Aorta (tissue), 5 donors: ENCODE measurements at places on chromosomes 1 and 21. TPM values are rescaled to one million over a fixed set of nuclear protein-coding genes. Genes with fewer than 3 reads are reported as not detected.
A peak's percentile ranks its signal among the peaks of the same experiment; 100 is the strongest.

DNA sequence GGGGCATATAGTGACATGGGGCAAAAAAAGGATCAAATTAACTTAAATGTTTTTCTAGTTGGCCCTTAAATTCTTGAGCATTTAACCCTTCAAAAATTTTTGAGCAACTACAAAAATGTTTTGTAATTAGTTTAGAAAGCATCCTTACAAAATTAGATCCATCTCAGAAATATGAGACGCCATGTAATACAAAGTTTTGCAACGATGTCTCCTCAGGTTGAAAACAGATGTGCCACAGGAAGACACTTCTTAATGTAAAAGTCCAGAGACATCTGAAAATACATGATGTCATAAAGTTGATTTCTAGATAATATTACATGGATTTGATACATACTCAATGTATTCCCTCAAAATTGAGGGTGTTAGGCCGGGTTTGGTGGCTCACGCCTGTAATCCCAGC is 37.5 kb downstream of the CD46 start:
- no peak for DNase-seq

DNA sequence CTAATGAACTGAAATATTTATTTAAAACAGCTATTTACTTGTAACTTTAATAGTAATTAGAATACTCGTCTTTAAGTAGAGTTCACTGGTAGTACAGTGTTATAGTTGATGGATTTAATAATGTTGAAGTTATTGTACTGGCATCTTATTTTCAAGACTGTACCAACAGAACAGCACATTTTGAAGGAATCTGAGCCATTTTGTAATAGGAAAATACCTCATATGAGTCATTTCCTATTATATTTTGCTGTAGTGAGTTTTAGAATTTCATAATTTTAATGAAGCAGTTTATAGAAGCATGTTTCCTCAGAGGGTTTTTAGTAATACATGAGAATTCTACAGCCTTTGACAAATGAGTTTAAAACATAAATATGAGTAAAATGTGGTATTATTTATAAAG is 258.3 kb downstream of the OLFM3 start:
- no peak for DNase-seq

DNA sequence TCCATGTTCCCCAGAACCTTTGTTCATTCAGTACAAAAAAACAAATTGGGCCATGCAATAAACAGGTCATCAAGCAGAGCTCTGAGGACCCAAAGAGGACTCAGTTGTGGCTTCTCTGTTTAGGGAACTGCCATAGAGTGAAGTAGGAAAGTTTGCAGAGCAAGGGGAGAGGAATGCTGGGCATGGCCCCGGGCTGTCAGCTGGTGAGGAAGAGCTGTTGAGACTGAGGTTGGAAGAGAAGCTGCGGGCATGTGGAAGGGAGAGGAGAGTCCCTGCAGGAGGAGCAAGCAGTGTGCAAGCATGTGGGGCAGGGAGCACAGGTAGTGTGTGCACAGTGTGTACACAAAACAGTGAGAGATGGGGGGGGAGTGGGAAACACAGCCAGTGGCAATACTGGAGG is 71.8 kb downstream of the NTPCR start:
- DNase-seq: no peak

H3-3A gene
- polyA plus RNA-seq: 699 TPM

OR6N1 gene
- polyA plus RNA-seq: not detected

FNDC5 gene
- 11.7 TPM for polyA plus RNA-seq

DNA sequence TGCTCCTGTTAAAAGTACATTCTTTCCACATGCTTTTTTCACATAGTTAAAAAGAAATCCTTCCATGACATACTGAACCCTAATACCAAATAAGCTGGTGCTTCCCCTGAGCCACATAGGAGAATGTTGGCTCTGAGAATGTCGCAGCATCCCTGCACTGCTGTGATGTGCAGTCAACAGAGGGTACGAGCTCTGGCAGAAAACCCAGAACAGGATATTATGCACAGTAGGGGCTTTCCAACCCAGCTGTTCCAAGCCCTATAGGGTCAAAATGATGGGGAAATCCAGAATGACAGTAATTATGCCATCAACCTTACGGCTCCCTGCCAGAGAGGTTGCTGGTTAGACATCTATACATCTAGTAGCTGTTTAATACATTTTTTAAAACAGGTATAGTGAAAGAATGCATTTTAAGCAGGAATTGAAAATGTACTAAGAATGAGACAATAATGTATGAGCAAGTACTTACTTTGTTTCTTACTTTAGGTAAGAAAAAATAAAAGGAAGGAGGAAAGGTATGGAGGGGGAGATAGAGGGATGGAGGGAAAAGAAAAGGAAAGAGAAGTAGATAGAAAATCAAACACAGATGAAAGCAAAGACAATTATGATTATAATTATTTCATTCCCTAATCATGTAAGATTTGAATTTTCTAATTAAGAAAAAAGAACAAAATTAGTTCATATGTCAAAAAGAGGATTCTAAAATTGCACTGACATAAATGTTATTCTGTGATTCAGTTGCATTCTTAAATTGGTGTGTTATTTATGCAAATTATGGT is 126.0 kb downstream of the NR5A2 start:
- DNase-seq: no peak

- no peak for DNase-seq
Measured at GRCh38 chr1:109996476-109996875, 11.9 kb downstream of the AHCYL1 start.

DNA sequence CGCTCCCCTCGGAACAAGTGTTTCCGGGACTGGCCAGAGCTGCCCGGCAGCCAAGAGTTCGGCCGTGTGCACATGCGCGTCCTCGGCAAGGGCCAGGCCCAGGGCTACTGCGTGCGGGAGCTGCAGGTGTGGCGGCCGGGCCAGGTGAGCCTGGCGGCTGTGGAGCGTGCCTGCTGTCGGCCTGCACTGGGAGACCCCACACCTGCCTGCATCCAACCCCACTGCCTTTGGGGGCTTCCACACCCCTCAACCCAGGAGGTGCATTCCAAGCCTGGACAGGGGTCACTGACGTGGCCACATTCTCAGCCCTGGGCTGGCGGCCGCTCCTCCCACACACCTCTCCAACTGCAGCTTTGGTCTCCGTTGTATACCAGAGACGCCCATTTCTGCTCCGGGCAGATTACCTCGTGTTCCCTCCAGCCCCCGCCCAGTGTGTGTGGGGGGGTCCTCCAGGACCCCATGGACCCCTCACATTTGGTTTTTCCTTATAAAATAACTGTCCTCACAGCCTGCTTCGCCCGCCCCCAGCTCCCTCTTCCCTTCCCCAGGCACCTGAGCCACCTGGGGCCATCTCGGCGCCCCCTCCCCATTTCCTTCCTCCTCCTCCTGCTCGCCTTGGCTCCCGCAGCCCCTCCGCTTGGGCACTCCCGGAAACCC is 6.1 kb downstream of the RNF223 start:
- no peak for DNase-seq

CYB561D1 gene
- polyA plus RNA-seq: 5.7 TPM

GRCh38 chr1:203133970-203134725 is 6.6 kb downstream of the ADORA1 start:
- DNase-seq: no peak

DNA sequence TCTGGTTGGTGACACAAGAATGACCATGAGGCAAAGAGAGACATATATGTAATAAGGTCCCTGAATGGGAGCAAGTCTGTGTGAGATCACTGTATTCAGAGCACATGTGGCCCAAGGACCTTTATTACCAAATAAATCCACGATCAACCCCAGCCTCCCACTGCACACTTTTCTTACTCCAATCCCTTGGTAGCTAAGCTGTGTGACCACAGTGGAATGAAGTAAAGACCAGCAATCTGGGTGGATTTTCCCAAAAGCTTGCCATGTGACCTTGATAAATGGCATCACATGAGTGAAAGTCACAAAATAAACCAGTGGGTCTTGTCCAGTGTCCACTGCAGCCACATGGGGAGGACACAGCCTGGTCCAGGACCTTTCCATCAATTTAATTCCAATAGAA is 36.7 kb upstream of the TLR5 start:
- DNase-seq: no peak

DNA sequence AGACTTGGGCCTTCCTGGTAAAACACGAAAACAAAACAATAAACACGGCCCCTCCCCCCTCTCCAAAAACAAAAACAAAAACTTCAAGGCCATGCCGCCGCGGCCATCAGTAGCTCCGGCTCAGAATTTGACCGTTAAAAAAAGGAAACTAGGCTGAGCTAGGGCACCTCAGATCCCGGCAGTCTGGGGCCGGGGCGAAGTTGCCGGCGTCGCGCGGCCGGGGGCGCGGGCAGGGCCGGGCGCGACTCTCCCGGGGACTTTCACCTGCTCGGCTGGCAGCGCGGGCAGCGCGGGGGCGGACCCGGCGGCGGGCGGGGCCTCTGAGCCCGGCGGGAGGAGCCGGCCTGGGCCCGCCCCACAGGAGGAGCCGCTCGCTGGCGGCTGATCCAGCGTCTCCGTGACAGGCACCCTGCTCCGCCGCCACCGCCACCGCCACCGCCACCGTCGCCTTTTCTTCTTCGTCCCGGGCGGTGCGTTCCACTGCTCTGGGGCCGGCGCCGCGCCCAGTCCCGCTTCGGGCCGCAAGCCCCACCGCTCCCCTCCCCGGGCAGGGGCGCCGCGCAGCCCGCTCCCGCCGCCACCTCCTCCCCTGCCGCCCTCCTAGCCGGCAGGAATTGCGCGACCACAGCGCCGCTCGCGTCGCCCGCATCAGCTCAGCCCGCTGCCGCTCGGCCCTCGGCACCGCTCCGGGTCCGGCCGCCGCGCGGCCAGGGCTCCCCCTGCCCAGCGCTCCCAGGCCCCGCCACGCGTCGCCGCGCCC is at the start of gene NOS1AP:
NOS1AP (plus strand) TSS at position 358 of the 760 bp plus-strand sequence. CDS start 487 bp downstream, outside the sequence.
- peak; percentile 94 for DNase-seq

PRDM16 gene
- polyA plus RNA-seq: 5.0 TPM

DNA sequence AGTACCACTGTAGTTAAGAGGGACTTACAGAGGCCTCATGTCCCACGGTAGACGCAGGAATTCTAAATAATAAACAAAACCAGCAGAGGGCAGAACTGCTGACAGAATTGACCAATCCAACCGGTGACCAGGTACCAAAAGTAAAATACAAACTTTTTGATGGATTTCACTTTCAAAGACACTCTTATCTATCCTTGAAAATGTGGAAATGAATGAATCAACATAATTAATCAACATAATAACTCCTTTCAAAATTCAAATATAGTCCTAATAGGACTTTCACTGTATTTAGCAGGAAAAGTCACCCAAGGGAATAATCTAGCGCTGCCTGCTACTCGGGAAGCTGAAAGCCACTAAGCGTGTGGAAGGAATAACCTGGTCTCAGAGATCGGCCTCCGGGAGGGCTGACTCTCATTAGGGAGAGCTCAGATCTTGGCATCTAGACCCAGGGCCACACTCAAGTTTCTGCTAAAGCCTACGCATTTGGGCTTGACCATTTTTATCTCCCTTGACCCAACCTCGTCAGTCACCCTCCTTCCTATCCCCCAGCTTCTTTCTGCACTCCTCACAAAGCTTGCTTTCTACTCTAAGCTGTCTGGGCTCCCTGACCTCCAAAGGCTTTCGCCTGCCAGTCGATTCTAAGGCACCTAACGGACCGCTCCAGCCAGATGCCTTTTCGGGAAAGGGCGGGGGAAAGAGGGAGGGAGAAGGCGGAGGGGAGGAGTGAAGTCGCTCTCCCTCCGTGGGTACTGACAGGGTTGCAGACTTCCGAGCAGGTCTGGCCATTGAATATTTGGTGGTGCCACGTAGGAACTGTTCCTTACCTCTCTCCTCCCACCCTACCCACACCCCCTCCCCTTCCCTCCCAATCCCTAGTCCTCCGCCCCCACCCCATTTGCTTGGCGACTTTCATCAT is 1.6 kb downstream of the COL11A1 start:
- DNase-seq: peak; percentile 42

GRCh38 chr1:76267631-76268030 is 193.1 kb downstream of the ST6GALNAC3 start:
- no peak for DNase-seq

- no peak for DNase-seq
Measured at GRCh38 chr1:62689524-62689923, 1.3 kb upstream of the DOCK7 start.

- no peak for DNase-seq
Measured at GRCh38 chr21:14716761-14717396, 170.8 kb upstream of the SAMSN1 start.

DNA sequence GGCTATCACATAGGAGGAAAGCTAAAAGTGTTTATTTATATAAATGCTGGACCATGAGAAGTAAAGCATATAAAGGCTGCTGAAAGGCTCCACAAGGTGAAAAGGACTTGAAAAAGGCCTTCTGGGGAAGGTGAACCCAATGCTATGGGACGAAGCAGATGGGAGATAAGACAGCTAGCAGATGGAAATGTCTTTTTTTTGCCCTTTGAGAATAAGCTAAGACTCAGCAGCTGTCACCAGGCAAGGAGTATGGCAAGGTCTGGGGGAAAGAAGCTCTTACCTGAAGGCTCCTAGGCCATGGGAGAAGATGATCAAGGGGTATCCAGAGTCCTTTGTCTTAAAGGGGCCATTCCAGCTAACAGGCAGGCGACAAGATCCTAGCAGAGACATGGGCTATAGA is 9.9 kb downstream of the PAFAH2 start:
- DNase-seq: no peak

DNA sequence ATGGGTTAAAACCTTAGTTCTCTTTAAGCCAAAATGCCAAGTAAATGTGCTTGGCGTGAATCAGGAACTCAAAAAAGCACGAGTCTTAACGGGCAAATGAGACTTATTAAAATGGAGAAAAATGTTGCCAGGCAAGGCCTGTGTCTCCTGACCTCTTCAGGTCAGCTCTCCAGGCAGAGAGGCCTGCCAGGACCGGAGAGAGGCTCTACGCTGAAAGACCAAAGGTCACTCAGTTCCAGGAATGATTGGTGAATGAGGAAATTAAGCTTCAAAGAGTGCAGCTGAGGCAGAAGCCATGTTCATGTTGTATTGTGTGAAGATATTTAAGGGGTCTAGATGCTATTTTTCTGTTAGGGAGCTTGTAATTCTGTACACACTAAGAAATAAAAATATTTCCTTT is 66.6 kb downstream of the SPAG17 start:
- DNase-seq: no peak

GRCh38 chr1:160161965-160162705 is 10.7 kb downstream of the ATP1A4 start:
- DNase-seq: no peak

- no peak for DNase-seq
Measured at GRCh38 chr1:73635021-73635420, 563.0 kb downstream of the LRRIQ3 start.

DNA sequence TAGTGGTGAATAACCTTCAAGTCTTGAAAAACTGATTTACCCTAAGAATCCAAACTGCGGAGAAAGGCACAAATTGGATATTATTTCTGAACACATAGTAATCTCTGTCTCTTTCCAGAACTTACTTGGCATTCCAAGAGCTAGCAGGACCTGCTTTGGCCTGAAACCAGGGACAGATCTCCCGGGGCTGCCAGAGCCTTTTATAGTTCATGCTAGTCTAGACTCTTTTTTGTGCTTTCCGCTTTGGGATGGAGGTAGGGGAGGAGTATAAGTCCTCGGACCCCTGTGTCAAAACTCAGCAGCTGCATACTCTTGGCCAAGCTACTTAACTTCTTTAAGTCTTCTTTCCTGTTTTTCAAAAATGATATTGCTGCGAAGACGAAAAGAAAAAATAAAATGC is 3.8 kb upstream of the RYR2 start:
- DNase-seq: no peak
